ENCODE measurements at places on chromosomes 13 and 19.

DNA sequence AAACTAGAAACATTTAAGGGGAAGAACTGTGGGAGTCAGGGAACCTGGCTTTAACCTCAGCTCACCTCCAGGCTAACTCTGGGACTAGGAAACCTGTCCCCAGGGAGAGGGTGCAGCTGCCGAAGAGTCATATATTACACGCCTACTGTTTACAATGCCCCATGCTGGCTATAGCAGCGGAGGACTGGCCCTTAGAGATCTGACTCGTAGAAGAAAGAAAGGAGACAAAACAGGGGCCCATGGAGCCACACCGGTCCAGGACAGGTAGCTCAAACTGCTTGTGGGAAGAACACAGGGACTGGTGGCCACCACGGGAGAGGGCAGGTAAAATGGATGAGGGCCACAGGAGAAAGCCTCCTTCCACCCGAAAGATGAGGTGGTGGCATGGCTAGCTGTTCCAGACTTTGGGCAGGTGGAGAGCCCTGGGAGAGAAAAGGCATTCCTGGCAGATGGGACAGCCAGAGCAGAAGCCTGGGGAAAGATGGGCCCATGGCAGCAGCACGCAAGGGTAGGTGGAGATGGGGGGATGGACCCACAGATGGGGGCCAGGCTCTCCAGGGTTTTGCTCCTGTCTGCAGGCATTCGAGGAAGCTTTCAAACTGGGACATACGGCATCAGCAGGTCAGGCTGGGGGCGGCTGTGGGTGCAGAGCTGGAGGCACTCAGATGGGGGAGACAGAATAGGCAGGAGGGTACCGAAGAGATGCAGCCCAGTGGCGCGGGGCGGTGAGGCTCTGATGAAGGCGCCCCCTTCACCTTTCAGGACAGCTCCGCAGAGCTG lies 69.5 kb downstream of the LATS2 start:
- no peaks in the 10 kb centered on the region for H3K27me3 ChIP-seq
- no peak for DNase-seq
- no peak overlapping the region for H3K4me3 ChIP-seq
- peaks cover 31% of the 10 kb centered on the region for H3K36me3 ChIP-seq
- peaks cover 5% of the 10 kb centered on the region for H3K4me1 ChIP-seq

- DNase-seq = no peak
- no peak overlapping the region for H3K27ac ChIP-seq
- H3K4me3 ChIP-seq = no peak overlapping the region
- H3K36me3 ChIP-seq = no peaks in the 10 kb centered on the region
These were observed 48.6 kb upstream of the PCDH8 start for GRCh38 chr13:52896827-52897659.

- DNase-seq = no peak
- H3K4me1 ChIP-seq = peaks cover 27% of the 10 kb centered on the region
- H3K36me3 ChIP-seq = no peaks in the 10 kb centered on the region
- no peak within 1 kb of the TSS for H3K4me3 ChIP-seq
- no peaks in the 10 kb centered on the region for H3K27me3 ChIP-seq
These were observed at the start of gene ALOX5AP for GRCh38 chr13:30735025-30735871. Gene ALOX5AP (plus strand): TSS chr13:30735543. CDS start chr13:30735606, 63 bp downstream.

DNA sequence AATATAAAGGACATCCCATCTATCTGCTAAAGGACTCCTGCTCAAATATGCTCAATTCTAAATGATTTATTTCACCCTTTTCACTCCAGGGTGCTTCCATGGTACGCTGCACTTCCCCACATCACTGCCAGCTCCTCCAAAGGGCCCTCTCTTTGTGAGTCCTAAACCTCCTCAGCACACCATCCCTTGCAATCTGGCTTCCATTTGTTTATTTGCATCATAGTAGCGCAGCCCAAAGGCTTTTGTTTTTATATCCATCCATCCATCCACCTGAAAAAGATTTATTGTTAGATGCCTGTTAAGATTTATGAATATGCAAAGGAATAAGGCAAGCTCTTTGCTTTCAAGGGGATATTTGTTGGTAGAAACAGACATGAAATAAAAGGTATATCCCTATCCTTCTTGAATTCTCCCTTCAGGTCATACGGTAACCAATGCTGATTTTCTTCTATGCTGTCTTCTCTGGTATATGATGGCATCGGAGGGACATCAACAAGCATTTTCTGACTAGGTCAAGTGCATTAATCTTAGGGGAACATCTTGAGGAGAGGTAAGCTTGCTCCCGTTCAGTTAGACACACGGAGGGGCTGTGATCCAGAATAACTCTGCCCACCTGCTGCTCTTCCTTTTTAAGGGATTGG lies 397.6 kb downstream of the LIG4 start:
- H3K27ac ChIP-seq = no peak overlapping the region
- no peaks in the 10 kb centered on the region for H3K36me3 ChIP-seq
- no peaks in the 10 kb centered on the region for H3K4me1 ChIP-seq
- no peak for DNase-seq

DNA sequence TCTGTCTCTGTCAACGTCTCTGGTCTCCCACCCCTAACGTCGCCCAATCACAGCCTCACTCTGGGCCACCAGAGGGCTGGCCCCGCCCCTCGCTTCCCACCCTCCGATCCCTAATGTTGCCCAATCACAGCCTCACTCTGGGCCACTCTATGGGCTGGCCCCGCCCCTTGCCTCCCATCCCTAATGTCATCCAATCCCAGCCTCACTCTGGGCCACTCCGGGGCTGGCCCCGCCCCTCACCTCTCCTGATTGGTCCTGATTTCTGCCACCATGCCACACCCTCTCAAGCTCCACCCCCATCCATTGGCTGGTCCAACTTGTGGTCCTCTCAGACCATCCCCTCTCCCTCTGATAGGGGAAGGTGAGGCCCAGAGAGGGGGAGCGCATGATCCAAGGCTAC lies 24.9 kb downstream of the CELF5 start:
- H3K4me3 ChIP-seq = no peak overlapping the region
- H3K27ac ChIP-seq = no peak overlapping the region
- no peaks in the 10 kb centered on the region for H3K4me1 ChIP-seq
- no peak for DNase-seq
- H3K27me3 ChIP-seq = no peaks in the 10 kb centered on the region
- H3K36me3 ChIP-seq = no peaks in the 10 kb centered on the region

DNA sequence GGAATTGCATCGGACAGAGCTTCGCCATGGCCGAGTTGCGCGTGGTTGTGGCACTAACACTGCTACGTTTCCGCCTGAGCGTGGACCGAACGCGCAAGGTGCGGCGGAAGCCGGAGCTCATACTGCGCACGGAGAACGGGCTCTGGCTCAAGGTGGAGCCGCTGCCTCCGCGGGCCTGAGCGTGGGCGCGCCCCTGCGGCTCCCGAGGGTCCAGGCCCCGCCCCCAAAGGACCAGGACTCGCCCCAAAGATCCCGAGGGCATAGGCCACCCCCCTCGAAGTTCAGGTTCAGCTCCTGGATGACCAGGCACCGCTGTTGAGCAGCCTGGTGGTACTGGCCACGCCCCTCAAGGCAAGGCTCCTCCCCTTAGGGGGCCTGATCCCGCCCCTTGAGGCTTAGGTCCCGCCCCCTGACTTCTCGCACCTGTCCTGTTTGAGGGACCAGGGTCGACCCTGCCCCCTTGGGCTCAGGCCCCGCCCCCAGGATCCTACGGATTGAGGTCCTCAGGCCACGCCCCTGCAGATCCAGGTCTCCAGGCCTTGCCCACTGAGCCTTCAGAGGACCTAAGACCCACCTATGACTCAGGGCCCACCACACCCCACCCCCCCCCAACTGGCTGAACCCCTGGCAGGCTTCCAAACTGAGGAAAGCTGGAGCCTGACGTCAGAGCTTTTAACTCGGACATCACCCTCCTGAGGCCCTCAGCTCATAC lies 43.1 kb downstream of the CYP4F22 start:
- H3K27ac ChIP-seq = no peak overlapping the region
- H3K4me3 ChIP-seq = peak overlapping the region; percentile 19
- no peak for DNase-seq
- H3K4me1 ChIP-seq = no peaks in the 10 kb centered on the region

DNA sequence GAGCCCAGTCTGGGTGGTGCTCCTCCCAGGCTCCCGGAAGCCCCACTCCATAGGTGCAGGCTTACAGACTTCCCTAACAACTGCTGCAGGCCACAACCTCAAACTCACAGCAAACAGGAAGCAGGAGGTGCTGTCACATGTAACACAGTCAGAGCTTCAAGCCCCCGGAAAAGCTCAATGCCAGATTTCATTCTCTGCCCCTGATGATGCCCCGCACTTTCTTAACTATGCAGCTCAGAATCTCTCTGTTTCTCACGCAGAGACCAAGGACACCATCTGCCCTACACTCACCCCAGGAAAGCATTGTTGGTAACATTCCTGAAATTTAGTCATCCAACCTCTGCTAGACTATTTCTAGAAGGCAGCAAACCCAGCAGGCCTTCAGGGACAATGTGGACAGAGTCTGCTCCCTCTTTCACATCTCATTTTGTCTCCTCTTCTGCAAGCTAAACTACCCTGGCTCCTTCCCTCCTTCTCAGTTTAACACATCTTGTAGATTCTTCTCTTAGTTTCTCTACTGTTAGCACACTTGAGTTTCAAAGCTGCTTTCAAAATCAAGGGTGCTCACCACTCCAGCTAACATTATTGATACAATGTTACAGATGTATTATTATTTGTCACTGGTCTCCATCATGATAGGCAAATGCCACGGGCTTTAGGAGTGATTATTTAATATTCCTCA lies 162.5 kb downstream of the KCTD12 start:
- no peaks in the 10 kb centered on the region for H3K27me3 ChIP-seq
- DNase-seq = no peak
- H3K36me3 ChIP-seq = no peaks in the 10 kb centered on the region
- H3K4me3 ChIP-seq = no peak overlapping the region

- H3K27ac ChIP-seq = no peak overlapping the region
- H3K36me3 ChIP-seq = no peaks in the 10 kb centered on the region
- no peak overlapping the region for H3K4me3 ChIP-seq
- DNase-seq = no peak
These were observed 50.9 kb upstream of the TMTC4 start for GRCh38 chr13:100725472-100725871.

DNA sequence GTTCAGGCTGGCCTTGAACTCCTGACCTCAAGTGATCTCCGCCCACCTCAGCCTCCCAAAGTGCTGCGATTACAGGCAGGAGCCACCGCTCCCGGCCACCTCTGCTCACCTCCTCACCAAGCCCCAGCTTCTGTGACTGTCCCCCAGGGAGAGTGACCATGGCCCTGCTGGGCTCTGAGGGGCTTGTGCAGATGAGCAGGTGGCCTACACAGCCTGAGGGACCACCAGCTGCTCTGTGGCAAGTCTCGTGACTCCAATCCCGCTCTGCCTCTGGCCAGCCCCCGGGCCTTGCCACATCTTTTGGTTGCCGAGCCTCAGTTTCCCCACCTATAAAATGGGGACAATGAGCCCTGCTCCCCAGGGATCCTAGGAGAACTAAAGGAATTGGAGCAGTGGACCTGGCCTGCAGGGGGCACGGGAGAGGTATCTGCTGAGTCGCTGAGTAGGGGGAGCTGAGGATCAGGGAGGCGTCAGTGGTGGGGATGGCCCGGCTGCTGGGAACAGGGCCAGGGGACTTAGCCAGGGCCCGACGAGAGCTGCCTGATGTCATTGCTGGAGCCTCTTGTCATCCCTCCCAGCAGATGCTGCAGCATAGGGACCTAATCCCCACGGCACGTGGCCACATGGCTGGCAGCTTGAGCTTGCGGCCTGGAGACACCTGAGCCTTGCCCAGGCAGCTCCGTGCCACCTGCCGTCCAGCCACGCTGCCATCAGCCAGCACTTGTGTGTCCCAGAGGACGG lies 74.7 kb downstream of the GADD45B start:
- no peak overlapping the region for H3K4me3 ChIP-seq
- peaks cover 3% of the 10 kb centered on the region for H3K4me1 ChIP-seq
- no peaks in the 10 kb centered on the region for H3K36me3 ChIP-seq
- no peak for DNase-seq
- no peaks in the 10 kb centered on the region for H3K27me3 ChIP-seq

DNA sequence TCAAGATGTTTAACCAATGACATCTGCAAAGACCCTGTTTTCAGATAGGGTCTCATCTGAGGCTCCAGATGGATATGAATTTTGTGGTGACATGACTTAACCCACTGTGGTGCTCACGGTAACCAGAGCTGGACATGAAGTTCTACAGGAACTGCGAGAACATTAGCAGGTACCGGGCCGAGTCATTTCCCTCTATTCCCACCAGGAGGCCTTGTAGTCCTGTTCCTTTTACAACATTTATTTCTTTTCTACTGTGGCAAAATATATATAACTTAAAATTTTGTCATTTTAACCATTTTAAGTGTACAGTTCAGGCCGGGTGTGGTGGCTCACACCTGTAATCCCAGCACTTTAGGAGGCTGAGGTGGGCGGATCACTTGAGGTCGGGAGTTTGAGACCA lies 7.6 kb upstream of the TSPAN16 start:
- no peaks in the 10 kb centered on the region for H3K36me3 ChIP-seq
- H3K4me3 ChIP-seq = no peak overlapping the region
- H3K4me1 ChIP-seq = no peaks in the 10 kb centered on the region
- H3K27me3 ChIP-seq = no peaks in the 10 kb centered on the region
- DNase-seq = no peak
- no peak overlapping the region for H3K27ac ChIP-seq

DNA sequence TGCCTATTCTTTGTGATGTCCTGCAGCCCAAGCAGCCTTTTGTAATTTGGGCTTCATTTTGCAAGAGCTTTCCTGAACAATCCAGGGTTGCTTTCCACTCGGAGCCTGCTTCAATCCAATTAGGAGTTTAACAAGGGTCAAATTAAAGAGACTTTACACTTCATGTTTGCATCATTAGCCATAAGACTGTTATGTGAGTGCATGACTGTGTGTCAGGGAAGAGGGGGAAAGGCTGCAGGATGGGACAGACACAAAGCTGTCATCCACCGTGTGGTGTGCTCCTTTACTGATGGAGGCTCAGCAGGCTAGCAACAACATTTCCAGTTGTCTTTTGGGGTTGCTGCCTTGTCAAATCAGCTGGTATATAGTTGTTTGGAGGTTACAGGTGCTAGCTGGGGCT lies 23.7 kb upstream of the MAB21L1 start:
- H3K4me3 ChIP-seq = no peak overlapping the region
- no peaks in the 10 kb centered on the region for H3K36me3 ChIP-seq
- H3K27ac ChIP-seq = no peak overlapping the region
- H3K27me3 ChIP-seq = no peaks in the 10 kb centered on the region
